Foreskin keratinocyte (primary cell): ENCODE measurements at places on chromosomes 3 and 15. TPM values are rescaled to one million over a fixed set of nuclear protein-coding genes. Genes with fewer than 3 reads are reported as not detected.
A peak's percentile ranks its signal among the peaks of the same experiment; 100 is the strongest.

DNA sequence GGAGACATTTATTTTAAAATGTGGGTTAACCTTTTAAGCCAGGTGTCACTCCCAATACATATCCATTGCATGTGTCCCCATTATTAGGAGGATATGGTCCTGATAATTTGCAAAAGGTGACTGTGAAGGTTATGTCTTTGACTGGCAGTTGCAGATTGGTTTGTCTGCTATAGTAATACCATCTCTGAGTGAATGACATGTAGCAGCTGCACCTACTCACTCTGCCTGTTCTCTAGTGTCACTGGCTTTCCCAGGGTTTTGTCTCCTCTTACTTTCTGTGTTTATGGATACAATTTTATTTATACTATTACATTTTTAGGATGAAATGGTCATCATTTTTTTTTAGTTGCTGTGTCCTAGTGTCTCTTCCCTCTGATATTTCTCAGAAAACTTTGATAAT, 393.2 kb downstream of the C3orf38 start:
- no peak for DNase-seq

The GRK7 gene
- not detected in 2 replicates for total RNA-seq

The CTXN2 gene
- total RNA-seq = not detected in 2 replicates

- peak; percentile 56 for DNase-seq
Observed at GRCh38 chr3:189718215-189718614, 87.0 kb downstream of the TP63 start.

DNA sequence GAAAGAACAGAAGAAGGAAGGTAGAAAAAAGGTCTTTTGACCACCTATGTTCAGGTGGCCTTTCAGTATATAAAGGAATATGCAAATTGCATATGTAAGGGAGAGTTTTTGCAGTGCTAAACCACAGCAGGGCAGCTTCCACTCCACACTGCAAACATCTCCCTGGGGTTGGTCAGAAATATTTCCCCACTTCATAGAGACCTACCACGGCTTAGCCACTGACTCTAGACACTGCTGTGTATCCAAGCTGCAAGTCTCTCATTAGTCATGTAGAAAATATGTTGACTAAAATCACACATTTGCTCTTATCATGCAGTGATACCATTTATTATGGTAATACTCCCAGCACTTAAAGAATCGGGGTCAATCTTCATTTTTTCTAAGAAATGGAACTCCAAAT, 214.9 kb upstream of the NR2F2 start:
- no peak for DNase-seq

The BNC1 gene
- total RNA-seq = 140 and 167 TPM in 2 replicates

- no peak for DNase-seq
Observed at GRCh38 chr3:111621535-111621934, 26.4 kb upstream of the ZBED2 start.

The MOBP gene
- not detected in 2 replicates for total RNA-seq

DNA sequence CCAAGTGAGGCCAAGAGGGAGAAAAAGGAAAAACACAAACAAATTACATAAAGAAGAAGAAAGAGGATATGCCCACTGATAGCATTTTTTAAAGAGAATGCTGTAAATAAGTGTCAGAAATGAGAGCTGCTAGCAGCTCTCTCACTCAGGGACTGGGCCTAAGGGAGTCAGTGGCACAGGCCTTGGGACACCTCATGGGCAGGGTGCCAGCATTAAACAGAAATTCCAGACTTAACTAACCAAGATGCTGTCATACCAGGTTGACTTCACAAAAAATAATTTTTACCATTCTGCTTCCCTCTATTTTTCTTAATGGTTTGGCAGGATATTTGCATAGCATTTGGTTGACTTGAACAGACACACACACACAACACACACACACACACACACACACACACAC, 92.3 kb upstream of the ADAMTSL3 start:
- no peak for DNase-seq

DNA sequence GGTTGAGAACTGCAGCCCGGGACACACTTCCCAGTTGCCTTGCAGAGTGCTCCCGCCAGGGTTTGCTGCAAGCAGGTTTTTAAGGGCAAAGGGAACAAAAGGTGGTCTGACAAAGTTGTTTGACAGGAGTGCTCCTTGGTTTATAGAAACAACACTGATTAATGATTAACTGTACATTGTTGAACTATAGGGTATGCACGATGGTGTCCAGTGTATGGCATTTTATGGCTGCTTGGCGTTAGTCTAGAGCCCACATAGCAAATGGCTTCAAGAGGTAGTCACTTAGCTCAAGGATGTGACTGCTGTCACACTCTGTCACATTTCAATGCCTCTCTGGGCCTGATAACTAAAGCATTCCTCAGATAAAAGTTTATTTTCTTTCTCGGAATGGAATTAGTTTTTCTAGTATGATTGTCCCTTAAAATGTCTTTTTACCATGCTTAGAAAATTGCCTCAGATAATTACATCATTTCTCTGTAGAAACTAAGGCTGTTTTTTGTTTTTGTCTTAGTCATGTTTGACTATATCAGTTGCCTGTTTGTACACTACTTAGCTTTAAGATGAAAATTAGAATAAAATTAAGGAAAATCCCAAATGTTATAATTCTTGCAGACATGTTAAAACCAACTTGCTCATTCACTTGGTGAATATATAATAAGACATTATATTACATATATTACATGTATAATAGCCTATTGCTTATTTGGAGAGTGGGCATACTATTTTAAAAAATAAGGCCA, 61.3 kb upstream of the GATM start:
- DNase-seq = no peak

- DNase-seq = no peak
Observed at GRCh38 chr3:2452249-2452648, 353.6 kb downstream of the CNTN4 start.
